Temporal lobe (tissue), 4 donors: ENCODE measurements at places on chromosomes 12 and 14. TPM values are rescaled to one million over a fixed set of nuclear protein-coding genes. Genes with fewer than 3 reads are reported as not detected.

The STAT6 gene
- 4.9 TPM for total RNA-seq

The ACSM4 gene
- not detected for total RNA-seq

The PTHLH gene
- under 0.01 TPM for total RNA-seq

The RGS6 gene
- 7.6 TPM for total RNA-seq

The NUDT4 gene
- total RNA-seq: 93.4 TPM

The LRRC43 gene
- total RNA-seq: 0.98 TPM

The SLC2A3 gene
- 48.4 TPM for total RNA-seq

The DYNLL1 gene
- 220 TPM for total RNA-seq

The DENND5B gene
- total RNA-seq: 41.6 TPM

The SDR9C7 gene
- 0.25 TPM for total RNA-seq

The PGAM5 gene
- 15.0 TPM for total RNA-seq

The POTEM gene
- total RNA-seq: not detected

The WIF1 gene
- total RNA-seq: 0.98 TPM

The SPTB gene
- total RNA-seq: 17.0 TPM

The KIF21A gene
- 154 TPM for total RNA-seq
